Tibial nerve (tissue), 4 donors: ENCODE measurements at places on chromosomes 6 and 20.

DNA sequence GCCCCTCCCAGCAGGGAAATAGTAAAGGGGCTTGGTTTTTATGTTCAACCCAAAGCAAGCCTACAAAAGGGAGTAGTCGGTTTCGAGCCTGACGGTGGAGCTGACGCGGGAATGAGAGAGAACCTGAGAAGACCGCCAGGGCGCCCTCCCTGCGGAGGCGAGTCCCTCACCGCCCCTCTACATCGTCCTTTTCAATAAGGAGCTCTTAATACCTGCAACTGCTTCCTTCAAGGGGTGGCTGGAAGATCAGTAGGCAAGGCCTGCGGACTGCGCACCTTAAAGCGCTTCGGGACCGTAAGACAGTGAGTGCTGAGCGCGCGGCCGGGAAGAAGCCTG lies 709 bp upstream of the ZNF76 start:
- DNase-seq = no peak

DNA sequence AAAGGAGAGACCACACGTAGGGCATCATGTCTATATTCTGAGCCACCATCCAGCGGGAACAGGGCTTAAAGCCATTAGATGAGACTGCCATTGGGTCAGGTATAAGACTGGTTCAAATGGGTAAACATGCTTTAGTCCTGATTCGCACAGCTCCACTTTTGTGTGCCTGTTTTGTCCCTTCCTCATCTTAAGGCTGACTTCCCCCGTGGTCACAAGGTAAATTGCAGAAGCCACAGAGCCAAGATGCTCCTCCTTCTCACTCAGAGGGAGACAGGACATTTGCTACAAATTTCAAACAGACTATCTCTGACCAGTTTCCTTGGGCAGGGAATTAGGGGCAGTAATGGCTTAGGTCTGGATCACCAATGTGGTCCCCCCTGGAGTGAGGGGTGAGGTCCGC lies 11.4 kb upstream of the IFNGR1 start:
- DNase-seq = no peak

- no peak for DNase-seq
These were observed 880 bp upstream of the CPXM1 start for GRCh38 chr20:2801286-2801728.

DNA sequence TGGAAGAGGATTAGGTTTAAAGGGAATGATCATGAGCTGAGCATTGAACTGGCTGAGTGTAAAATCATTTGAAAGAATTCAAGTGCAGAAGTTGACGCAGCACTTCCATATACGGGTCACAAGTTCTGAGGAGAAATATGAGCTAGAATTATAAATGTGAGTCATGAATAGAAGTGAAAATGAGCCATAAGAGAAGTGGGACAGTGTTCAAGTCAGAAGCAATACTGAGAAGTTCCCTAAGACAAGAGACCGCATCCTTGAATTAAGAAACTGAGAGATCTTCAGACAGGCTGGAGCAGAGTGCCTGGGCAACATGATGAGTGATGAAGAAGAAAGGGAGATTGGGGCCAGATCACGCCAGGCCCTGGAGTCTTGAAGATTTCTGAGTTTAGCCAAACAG lies 209.7 kb downstream of the TBX18 start:
- no peak for DNase-seq

DNA sequence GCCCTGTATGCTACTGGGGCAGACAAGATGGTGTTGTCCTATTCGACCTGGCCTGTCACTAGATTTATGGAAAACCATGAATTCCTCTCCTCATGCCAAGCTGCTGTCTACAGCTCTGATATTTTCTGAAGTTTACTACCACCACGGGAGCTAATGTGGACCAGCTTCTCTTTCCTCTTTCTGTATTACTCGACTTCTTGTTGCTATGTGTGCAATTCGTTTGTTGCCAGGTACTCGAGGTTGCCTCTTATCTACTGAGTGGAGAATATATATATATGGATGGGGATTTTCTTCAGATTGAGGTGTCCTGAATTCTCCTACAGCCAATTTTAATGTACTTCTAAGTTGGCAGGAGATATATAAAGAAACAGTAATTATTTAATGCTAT lies 34.7 kb downstream of the MAN1A1 start:
- no peak for DNase-seq
